IMR-90 (cell line): ENCODE measurements at places on chromosomes 1 and 21. TPM values are rescaled to one million over a fixed set of nuclear protein-coding genes. Genes with fewer than 3 reads are reported as not detected.
A peak's percentile ranks its signal among the peaks of the same experiment; 100 is the strongest.

DNA sequence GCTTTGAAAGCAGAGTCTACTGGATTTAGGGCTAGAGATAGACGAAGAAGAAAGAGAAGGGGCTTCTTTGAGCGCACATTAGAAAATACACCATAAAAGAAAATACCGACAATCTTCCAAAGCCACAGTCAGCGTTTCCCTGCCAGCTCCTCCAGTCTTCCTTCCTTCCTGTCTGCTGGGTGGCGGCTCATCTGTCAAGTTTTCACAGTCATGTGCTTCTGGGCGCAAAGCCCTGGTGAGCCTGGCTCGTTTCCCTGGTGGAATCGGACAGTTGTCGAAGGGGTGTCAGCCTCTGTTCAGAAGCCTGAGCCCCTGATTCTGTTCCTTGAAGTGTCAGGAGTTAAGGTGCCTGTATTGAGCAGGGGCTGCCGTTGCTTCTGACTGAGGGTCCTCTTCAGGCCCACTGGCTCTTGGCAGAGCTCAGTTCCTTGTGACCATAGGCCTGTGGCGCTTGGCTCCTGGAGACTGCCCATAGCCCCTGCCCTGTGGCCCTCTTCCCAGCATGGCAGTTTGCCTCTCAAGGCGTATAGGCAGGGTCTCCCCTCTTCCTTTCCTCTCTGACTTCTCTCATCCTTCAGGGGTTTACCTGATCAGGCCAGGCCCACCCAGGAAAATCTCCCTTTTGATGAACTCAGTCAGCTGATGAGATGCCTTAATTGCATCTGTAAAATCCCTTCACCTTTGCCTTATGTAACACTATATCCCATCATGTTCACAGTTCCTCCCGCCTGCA is 58.6 kb downstream of the ADARB1 start:
- DNase-seq, result no peak

- DNase-seq, result peak; percentile 19
Measured at GRCh38 chr1:39639305-39640130, at the start of gene HEYL. Gene HEYL (minus strand): TSS chr1:39639643. CDS start chr1:39639625, 18 bp downstream.

DNA sequence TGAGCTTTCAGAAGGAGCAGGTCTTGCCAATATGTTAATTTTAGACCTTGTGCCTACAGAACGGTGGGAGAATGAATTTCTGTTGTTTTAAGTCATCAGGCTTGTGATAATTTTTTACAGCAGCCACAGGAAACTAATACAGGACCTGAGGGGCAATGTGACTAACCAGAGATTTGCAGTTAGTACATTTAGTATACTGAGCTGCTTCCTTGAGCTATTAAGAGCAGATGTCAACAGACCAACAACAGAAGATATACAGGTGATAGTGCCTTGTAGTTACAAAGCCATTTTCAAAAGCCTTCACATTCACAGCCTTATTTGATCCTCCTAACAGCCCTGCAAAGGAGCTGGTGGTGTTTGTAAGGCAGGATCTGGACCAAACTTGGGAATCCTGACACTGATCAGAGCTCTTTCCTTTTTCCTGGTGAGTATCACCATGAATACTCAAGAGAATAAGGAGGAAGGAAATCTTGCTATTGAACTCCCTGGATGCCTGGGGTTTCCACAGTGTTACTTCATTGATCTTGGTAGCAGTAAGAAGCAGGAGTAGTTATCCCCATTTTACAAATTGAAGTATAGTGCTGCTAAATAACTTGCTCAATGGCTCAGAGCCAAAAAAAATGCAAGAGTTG is 4.7 kb upstream of the SLAMF1 start:
- no peak for DNase-seq

DNA sequence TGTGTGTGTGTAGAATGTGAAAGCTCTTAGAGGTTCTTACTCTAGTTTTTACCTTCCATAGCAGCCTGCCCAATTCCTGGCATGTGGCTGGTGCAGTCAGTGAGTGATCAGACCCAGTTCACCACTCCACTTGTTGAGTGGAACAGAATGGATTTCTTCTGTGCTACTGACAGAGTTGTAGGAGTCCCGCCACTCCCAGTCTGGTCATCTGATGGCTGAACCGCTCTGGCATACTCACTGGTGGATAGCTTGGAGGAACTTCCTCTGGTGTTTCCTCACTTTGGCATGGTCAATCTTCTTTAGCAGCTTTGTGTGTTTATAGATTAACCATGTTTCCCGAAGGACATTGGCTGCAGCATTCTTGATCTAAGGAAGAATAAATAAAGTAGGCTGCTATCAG is 106.7 kb upstream of the ADAR start:
- peak; percentile 10 for DNase-seq

Gene PLCH2
- total RNA-seq, result 0.18 and 0.28 TPM in 2 replicates

DNA sequence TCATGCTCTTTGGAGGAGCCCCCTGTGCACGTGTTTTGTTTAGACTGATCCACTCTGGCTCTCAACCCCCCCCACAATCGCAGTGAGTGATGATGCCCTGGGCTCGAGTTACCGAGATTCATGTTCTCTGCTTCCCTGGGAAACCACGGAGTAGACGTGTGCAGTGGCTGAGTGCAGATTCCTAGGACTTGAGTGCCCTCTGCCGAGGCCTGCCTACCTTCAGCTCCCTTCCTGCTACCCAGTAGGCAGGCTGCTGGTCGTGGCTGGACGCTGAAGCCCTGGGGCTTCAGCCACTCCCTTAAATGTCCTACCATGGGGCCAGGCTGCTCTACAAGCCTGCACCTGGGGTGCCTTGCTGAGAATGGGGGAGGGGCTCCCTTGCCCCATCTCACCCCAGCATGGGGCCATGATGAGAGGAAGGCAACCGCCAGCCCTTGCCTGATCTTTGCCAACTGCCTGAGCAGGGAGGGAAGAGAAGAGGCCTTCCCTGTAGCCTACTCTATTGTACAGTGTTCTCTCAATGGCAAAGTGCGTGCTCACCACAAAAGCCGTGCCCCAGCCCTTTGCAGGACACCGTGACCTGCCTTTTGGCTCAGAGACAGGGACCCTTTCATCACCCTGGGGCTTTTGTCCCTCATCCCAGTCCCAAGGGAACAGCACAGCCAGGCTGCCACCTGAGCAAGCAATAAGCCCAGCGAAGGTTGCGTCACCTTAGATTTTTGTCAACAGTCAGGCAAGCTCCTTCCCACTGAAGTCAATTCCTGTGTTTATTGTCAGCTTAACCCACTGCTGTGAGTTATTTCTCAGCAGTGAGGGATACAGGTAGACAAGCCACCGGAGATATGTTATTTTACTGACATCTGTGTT is 4.1 kb upstream of the GRIK3 start:
- no peak for DNase-seq

Gene ANKRD35
- total RNA-seq, result 0.90 and 1.1 TPM in 2 replicates

GRCh38 chr1:207813946-207814345 is 62.1 kb downstream of the CD46 start:
- no peak for DNase-seq

Gene S100A1
- total RNA-seq, result 0.18 TPM in 1 of 2 replicates, not detected in the other

DNA sequence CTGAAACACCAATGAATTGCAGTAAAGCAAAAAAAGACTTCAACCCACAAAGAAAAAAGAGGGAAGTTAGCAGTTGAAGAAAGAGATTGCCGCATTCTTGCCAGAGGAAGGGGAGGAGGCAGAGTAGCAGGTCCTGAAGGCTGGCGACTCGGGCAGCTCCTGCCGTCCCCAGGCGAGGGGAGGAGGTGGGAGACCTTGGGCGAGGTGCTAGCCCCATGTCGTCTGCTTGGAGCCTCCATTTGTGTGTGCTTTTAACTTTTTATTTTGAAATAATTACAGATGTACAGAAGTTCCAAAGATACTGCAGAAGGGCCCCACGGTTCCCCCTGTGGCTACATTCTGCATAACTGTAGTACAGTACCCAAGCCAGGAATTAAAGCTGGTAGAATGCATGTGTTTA is 6.7 kb downstream of the TRPM2 start:
- no peak for DNase-seq

Gene NOS1AP
- total RNA-seq, result under 0.01 and 0.18 TPM in 2 replicates

Gene BARHL2
- total RNA-seq, result not detected in 2 replicates

- DNase-seq, result peak; percentile 97
Measured at GRCh38 chr1:201593200-201593921, 54.4 kb downstream of the NAV1 start.

Gene TMEM269
- total RNA-seq, result not detected in 2 replicates

- no peak for DNase-seq
Measured at GRCh38 chr21:17066006-17066405, 446.8 kb upstream of the CXADR start.

GRCh38 chr1:167913895-167914496 is at the start of gene ADCY10:
Gene ADCY10 (minus strand): TSS chr1:167914134. CDS start chr1:167905140, 8,994 bp downstream.
- no peak for DNase-seq

DNA sequence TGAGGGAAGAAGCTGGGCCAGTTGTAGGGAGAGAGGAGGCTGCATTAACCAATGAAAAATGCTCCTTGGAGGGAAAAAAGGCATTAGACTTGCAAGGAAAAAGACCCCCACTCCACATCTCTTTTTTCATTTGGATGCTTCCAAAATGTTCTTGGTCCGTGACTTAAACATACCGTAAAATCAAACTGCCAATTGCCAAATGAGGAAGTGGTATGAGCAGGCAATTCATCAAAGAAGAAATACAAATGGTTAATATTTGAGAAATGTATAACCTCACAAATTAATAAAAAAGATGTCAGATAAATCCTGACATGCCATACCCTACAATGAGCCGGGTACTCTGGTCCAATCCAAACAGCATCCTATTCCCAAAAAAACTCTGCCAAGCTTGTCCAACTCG is 30.6 kb downstream of the KANK4 start:
- no peak for DNase-seq

GRCh38 chr1:2143814-2144500 is 50.6 kb downstream of the FAAP20 start:
- no peak for DNase-seq

Gene CCDC27
- total RNA-seq, result not detected in 2 replicates

Gene GABPB2
- 11.9 and 12.9 TPM in 2 replicates for total RNA-seq

Gene TXNDC12
- 29.9 and 35.3 TPM in 2 replicates for total RNA-seq

DNA sequence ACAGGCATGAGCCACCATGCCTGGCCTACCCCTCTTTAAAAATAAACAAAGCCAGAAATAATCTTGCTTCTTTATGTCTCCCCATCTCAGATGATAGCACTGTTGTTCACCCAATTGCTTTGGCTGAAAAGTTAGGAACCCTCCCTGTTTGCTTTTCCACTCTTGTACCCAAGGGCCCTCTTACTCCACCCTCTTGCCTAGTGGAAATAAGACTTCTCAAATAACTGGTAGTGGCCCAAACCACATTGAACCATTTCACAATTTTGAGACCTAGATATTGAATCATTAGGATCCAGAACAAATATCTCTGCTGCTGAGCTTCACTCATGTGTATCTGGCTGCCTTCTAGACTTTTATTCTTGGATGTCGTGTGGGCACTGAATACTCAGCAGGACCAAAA is 37.7 kb downstream of the RNF220 start:
- no peak for DNase-seq

- no peak for DNase-seq
Measured at GRCh38 chr21:44534688-44535087, 5.3 kb downstream of the KRTAP10-1 start.

Gene UMODL1
- not detected in 2 replicates for total RNA-seq

- no peak for DNase-seq
Measured at GRCh38 chr1:154711416-154711815, 103.4 kb upstream of the ADAR start.

Gene KCNK2
- 86.9 TPM in 2 replicates for total RNA-seq

Gene SAMSN1
- not detected in 2 replicates for total RNA-seq

GRCh38 chr1:118862755-118863154 is 125.4 kb downstream of the TBX15 start:
- no peak for DNase-seq

Gene TFF1
- total RNA-seq, result not detected in 2 replicates

Gene TIAM1
- 9.2 and 9.3 TPM in 2 replicates for total RNA-seq

DNA sequence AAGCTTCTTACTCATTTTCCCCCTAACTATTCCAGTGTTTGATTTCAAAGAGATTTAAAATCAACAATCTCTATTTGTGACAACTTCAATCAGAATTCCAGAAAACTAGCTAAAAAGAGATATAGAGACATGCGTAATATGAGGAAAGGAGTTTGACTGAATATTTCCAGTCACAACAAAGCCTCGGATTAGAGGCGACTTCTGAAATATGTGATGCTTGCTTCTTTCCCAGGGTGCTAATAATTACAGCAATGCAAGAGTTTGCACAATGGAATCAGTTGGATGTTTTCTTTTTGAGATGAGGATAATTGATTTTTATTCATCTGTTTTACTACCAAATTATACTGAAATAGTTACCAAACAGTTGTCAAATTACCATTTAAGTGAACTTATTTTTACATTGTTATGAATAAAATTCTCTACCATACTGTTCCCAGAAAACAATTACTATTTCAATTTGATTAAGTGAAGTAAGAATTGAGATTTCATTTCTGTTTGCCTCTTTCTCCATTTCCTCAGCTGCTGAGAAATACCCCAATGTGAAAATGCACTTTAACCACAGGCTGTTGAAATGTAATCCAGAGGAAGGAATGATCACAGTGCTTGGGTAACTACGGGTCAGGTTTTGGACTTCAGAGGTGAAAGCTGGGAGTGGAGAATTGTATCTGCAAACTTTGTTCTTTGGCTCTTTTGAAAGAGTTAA is 28.1 kb downstream of the KMO start:
- DNase-seq, result no peak

DNA sequence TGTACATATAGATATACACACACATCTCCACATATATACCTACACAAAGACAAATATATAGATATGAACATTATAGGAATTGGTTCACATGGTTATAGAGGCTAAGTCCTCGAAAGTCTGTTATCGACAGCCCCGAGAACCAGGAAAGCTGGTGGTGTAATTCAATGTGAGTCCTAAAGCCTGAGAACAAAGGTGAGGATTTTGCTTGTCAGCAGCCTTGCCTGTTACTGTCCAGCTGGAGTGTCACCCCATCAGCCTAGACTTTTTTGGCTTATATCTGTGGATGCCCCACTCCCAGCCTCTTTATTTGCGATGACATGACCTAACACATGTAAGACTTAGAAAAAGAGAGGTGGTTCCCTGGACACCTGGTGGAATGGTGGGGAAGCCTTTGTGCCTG is 97.0 kb downstream of the GIPC2 start:
- no peak for DNase-seq

- no peak for DNase-seq
Measured at GRCh38 chr21:26783466-26784195, 61.6 kb downstream of the ADAMTS1 start.

Gene FOXO6
- not detected in 2 replicates for total RNA-seq

- DNase-seq, result no peak
Measured at GRCh38 chr1:34840426-34840825, 19.1 kb downstream of the SMIM12 start.

DNA sequence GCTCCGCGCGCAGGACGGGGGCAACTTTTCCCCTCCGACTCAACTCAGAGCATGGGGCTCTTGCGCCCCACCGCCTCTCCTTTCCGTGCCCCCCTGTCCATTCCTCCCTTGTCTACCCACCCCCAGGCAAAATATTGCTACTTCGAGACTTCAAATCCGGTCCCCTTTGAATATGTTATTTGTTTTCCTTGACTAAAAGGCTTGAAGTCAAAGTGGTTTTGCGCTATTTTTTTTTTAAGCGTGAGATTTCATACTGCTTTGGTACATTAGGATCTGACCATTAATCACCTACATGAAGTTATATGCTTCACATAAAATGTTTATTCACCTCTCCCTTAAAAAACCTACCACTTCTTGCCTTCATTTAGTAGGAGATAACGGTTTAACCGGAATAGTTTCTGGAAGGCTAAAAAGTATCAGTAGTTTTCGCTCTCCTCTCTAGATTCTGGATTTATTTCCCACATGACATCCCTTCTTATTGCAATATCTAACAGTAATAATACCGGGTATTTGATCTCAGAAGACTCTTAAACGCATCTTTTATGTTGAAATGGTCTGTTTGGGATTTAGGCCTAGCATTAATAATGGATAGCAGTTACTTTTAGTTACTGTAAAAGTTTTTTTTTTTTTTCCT is 1.6 kb downstream of the NFIA start:
- no peak for DNase-seq
